ENCODE measurements at places on chromosomes 5 and 9. TPM values are rescaled to one million over a fixed set of nuclear protein-coding genes. Genes with fewer than 3 reads are reported as not detected.

Gene BTNL3
- not detected for total RNA-seq

Gene FAM169A
- 0.08 TPM for total RNA-seq

Gene CNTLN
- total RNA-seq: 4.0 TPM

DNA sequence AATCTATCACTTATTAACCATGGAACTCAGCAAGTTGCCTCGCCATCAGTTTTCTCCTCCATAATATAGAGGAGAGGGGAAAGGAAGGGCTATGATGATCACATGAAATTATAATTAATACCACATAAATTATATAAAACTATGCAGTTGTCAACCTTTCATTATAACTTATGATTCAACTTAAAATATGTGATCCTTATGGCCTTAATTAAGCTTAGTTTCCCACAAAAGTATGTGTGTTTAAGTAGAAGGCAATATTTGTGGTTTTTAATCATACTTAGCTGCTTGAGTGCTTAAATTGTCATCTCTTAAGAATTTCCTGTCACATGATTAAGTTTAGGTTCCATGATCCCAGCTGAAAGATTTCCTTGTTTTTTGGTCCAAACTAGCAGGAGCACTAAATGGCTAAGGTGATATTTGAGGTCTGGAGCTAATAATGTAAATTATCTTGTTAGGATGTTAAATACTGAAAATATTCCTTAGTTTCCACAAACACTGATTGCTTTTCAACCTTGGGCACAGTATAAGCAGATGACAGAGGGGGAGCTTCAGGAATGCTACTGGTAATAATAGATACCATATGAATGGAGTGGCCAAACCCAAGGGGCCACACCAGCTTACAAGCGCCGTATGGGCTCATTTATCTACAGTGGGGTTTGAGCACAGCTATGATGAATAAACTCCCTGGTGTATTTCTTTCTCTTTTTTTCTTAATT is 26.4 kb upstream of the F2R start:
- no peak for DNase-seq

GRCh38 chr9:23783509-23783908 is 42.5 kb downstream of the ELAVL2 start:
- no peak for DNase-seq

All from lower leg skin (tissue), 4 donors.